ENCODE measurements at places on chromosomes 1 and 21.

GRCh38 chr21:28922368-28922767 lies 70.3 kb downstream of the LTN1 start:
- DNase-seq = no peak

DNA sequence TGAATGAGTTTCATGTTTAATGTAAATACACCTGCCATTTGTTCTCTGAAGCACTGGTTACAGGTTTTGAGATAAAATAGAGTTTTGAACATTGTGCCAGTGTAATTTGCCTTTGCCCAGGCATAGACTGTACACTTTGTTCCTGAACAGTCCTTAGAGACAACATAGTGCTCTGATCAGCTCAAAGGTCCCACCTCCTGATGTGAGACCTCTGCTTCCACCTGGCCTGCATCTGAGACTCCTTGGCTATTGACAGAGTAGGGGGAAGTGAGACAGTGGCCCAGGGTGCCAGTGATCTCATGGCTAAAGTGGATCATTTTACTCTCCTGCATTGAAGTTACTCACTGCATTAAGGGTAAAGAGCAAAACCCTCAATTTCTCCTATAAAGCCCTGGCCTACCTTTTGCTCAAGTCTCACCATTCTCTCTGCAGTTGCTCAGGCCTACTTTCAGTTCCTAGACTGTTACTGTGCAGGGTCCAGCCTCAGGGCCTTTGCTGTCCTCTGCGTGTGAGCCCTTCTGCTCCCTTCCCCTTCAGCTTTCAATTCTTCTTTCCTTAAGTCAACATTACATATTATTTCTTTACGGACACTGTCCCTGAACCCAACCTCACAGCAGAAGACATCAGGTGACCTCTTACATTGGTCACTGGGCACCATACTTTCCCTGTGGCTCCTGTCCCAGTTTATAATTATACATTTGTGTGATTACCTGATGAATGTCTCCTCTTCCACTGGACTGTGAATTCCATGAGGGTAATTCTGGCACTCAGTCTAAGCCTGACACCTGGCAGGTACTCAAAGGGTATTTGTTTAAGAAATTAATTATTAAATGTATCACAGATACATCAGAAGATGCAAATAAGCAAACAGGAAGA lies 142.9 kb downstream of the ROR1 start:
- no peak for DNase-seq

GRCh38 chr1:207052911-207053769 lies at the start of gene PFKFB2:
PFKFB2 (plus strand) TSS chr1:207053275; CDS start chr1:207054718, 1,443 bp downstream.
- DNase-seq = peak; percentile 94

GRCh38 chr1:59126366-59126765 lies 170.5 kb upstream of the FGGY start:
- no peak for DNase-seq

DNA sequence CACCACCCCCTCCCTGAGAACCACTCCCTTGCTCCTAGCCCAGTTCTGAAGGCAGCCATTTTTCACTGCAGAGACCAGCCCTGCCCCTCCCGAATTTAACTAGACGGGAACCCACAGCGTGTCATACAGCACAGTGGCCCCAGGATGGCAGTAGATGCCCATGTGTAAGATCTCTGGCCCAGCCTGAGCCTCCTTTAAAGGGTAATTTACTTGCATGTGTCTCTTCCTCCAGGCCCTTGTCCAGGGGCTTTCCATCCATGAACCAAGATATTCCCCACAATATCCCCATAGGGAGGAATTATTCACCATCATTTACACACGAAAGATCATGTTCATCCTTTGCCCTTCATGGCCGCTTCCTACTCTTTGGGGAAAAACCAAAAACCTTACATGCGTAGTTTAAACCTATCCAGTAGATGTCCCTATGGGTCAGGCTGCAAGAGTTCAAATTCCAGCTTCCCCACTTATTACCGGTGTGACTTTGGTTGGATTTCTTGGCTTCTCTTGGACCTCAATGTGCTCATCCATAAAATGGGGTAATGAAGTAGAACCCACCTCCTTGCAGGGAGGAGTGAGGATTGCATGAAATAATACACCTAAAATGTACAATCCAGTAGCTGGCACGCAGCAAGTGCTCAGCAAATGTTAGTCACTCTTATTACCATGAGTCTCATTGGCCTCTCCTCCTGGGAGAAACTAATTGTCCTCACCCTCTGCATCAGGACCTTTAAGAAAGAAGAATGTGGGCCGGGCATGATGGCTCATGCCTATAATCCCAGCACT lies 4.0 kb upstream of the LACTBL1 start:
- DNase-seq = peak; percentile 73

- no peak for DNase-seq
These were observed 58.7 kb upstream of the APOBEC4 start for GRCh38 chr1:183711741-183712361.

- DNase-seq = no peak
These were observed 497 bp upstream of the FUCA1 start for GRCh38 chr1:23868557-23869016.

DNA sequence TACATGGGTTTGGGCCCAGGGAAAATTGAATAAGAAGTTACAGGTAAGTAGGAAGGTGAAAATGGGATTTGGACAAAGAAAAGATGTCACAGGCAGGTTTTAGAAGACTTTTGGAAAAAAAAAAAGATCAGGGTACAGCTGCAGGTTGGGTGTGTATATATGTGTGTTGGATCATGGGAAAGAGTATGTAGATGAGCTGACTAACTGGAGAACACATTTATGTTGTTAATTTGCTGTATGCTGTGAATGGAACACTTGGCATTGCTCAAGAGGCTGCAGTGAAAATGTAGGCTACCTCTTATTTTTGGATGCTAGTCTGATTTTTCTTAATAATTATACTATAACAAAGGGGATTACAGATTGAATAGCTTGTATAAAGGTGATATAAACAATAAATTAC lies 577.7 kb upstream of the USP24 start:
- DNase-seq = no peak
